ENCODE measurements at places on chromosomes 7 and 10. TPM values are rescaled to one million over a fixed set of nuclear protein-coding genes. Genes with fewer than 3 reads are reported as not detected.

DNA sequence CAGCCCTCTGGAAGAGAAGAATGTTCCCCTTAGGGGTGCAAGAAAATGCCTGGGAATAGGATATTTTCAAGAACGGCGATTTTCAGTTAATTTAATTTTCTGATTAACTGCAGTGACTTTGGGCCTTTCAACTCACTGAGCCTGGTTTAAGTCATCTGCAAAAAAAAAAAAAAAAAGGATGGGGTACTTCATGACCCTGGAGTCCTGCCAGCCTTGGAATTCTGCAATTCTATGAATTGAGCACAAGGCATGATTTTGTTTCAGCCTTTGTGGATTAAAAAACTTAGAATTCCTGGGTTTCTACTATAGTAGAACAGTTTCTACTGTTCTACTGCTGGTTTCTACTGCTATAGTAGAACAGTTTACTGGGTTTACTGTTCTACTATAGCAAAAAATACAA is 58.3 kb upstream of the CALD1 start:
- H3K4me1 ChIP-seq = peaks cover 8% of the 10 kb centered on the region
- no peak overlapping the region for H3K4me3 ChIP-seq
- no peaks in the 10 kb centered on the region for H3K36me3 ChIP-seq
- no peak overlapping the region for H3K27ac ChIP-seq
- H3K27me3 ChIP-seq = no peaks in the 10 kb centered on the region
- no peak for DNase-seq

GRCh38 chr7:151429560-151430331 is 10.2 kb downstream of the CRYGN start:
- H3K27ac ChIP-seq = peak overlapping the region; percentile 61
- no peak for DNase-seq
- no peaks in the 10 kb centered on the region for H3K27me3 ChIP-seq
- H3K36me3 ChIP-seq = no peaks in the 10 kb centered on the region
- H3K4me1 ChIP-seq = peaks cover 45% of the 10 kb centered on the region

- peak within 1 kb of the TSS; percentile 84 for H3K4me3 ChIP-seq
- H3K27ac ChIP-seq = peak within 1 kb of the TSS; percentile 96
- no peaks in the 10 kb centered on the region for H3K36me3 ChIP-seq
These were observed at the start of gene CASD1 for GRCh38 chr7:94509264-94509886. CASD1 (plus strand) TSS chr7:94509809; CDS start chr7:94510085, 276 bp downstream.

- H3K27ac ChIP-seq = no peak overlapping the region
- no peak for DNase-seq
- no peaks in the 10 kb centered on the region for H3K4me1 ChIP-seq
- peaks cover 29% of the 10 kb centered on the region for H3K36me3 ChIP-seq
These were observed 38.8 kb downstream of the SND1 start for GRCh38 chr7:127690806-127691205.

GRCh38 chr10:43260117-43260761 is 6.6 kb downstream of the RASGEF1A start:
- no peak overlapping the region for H3K27ac ChIP-seq
- H3K4me1 ChIP-seq = peaks cover 26% of the 10 kb centered on the region
- DNase-seq = no peak
- H3K4me3 ChIP-seq = no peak overlapping the region
- H3K27me3 ChIP-seq = peaks cover under 1% of the 10 kb centered on the region
- no peaks in the 10 kb centered on the region for H3K36me3 ChIP-seq

DNA sequence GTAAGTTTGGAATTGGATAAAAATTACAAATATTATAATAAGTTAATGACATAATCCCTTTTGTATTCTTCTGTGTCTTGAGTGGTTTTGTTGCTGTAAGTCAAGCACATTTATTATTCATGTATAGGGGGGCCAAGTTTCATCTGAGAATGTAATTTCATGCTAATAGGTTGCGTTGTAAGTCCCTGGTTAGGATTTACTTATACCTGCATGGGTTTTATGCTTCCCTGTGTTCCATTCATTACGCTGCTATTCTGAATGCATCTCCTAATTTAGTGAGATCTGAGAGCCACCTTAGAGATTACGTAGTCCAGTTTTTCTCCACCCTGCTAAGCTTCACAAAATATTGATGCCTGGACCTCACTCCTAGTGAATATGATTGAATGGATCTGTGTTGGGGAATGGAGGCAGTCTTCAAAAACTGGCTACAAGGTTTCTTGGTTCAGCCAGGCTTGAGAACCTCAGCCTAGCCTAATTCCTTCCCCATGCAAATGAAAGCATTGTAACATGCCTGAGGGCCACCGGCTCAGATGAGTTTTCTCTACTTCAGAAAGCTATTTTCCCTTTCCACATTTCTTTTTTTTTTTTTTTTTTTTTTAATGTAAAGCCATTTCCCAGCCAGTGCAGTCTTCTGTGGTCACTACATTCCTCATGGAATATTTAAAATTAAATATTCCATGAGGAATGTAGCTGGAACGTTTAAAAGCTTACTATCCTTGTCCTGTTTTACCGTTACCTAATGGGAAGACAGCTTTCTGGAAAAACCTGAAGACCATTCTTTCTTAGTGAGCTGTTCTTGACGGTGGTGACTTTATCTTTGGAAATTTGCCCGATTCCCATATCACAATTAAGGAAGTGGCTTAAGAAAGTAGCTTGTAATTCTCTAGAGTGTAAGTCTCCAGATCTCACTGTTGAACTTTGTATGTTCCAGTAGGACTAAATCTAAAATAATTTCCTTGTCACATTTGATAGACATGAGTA is 16.0 kb downstream of the PAPSS2 start:
- H3K36me3 ChIP-seq = no peaks in the 10 kb centered on the region
- no peak overlapping the region for H3K4me3 ChIP-seq
- no peak for DNase-seq
- H3K27ac ChIP-seq = no peak overlapping the region
- H3K27me3 ChIP-seq = no peaks in the 10 kb centered on the region

DNA sequence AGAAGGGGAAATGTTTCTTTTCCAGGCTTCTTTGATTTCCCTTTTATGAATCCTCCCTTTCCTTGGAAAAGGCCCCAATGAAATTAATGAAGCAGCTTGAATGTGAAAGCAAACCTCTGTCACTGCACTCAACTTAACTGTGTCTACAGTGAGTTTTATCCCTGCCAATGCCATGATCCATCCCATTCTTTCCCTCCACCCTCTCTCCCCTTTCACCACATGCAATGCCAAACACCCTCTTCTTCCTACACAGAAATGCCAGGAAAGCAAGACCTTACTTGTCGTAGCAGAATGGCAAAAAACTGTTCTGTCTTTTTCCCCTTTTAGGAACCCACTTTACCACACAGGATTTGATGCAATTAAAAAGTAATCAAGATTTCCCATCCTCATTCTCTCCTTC is 47.3 kb upstream of the TRIL start:
- no peak overlapping the region for H3K4me3 ChIP-seq
- no peaks in the 10 kb centered on the region for H3K36me3 ChIP-seq
- H3K27me3 ChIP-seq = no peaks in the 10 kb centered on the region

- H3K27ac ChIP-seq = no peak overlapping the region
- H3K4me3 ChIP-seq = no peak overlapping the region
- no peak for DNase-seq
- no peaks in the 10 kb centered on the region for H3K27me3 ChIP-seq
These were observed 317.5 kb downstream of the DNAJB6 start for GRCh38 chr7:157654350-157654749.

DNA sequence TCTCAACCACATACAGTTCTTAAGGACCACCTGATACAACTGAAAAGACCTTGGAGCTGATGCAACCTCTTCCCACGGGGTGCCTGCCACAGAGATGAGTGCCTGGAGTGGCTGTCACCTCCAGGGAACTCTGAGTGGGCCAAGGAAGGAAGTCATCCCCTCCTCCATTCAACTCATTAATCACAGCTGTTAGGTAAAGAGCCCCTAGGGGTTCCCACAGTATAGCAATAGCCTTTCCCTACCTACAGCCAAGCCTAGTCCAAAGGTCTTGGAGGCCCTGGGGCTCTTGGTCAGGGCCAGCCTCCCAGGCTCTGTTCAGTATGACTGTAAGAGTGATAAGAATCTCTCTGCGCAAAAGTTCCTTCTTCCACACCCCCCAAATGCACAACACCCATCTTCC is 70.4 kb upstream of the NFE2L3 start:
- no peaks in the 10 kb centered on the region for H3K36me3 ChIP-seq
- H3K27ac ChIP-seq = no peak overlapping the region
- no peak for DNase-seq
- H3K27me3 ChIP-seq = no peaks in the 10 kb centered on the region
- H3K4me3 ChIP-seq = no peak overlapping the region

DNA sequence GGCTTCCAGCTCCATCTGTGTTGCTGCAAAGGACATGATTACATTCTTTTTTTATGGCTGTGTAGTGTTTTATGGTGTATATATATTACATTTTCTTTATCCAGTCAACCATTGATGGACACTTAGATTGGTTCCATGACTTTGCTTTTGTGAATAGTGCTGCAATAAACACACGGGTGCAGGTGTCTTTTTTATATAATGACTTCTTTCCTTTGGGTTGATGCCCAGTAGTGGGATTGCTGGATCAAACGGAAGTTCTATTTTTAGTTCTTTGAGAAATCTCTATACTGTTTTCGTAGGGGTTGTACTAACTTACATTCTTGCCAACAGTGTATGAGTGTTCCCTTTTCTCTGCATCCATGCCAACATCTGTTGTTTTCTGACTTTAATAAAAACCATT is 189.7 kb downstream of the ACTR3B start:
- no peak for DNase-seq
- no peak overlapping the region for H3K4me3 ChIP-seq
- H3K27ac ChIP-seq = no peak overlapping the region
- H3K4me1 ChIP-seq = no peaks in the 10 kb centered on the region

DNA sequence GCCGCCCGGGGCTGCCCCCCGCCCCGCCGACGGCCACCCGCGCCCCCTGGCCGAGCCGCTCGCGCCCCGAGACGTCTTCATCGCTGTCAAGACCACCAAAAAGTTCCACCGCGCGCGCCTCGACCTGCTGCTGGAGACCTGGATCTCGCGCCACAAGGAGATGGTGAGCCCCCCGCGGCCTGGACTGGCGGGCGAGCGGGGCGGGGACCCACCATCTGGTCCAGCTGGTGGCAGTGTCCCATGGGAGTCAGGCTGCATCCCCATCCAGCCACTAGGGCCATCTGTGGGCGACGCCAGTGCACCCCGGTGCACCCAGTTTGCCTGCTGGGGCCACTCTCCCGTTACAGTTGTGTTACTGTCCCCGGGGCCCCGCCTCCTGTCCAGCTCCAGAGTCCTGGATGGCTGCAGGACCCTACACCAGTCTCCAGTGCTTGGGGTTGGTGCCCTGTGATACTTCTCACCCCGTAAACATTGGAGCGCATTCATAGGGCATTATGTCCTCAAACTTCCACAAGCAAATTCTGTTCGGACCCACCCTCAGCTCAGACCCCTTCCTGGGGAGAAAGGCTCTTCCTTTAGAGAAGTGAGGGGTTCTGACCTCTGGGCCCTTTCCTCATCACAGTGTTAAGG is 672 bp downstream of the LFNG start:
- H3K36me3 ChIP-seq = peaks cover 3% of the 10 kb centered on the region
- H3K27ac ChIP-seq = peak overlapping the region; percentile 96
- H3K27me3 ChIP-seq = no peaks in the 10 kb centered on the region
- peak overlapping the region; percentile 71 for H3K4me3 ChIP-seq

DNA sequence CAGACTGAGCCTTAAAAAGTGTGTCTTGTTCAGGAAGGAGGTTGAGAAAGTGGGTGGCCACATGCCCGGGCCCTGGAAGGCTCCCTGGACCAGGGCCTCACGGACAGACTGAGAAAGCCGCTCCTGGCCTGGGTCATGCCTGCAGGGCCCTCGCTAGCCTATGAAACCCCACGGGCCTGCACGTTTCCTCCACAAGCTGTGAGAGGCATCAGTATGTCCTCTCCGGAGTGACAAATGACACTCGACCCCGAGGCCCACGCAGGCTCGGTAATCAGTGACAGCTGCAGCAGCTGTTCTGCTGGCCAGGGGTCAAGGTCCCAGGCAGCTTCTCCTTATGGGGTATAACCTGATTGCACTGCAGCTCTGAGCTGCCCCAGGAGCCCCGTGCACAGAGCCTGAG is 47.6 kb downstream of the ASB13 start:
- no peak overlapping the region for H3K27ac ChIP-seq
- peak; percentile 59 for DNase-seq
- no peaks in the 10 kb centered on the region for H3K36me3 ChIP-seq

GRCh38 chr10:18949391-18949790 is 99.2 kb upstream of the MALRD1 start:
- DNase-seq = no peak
- H3K27ac ChIP-seq = peak overlapping the region; percentile 10
- H3K36me3 ChIP-seq = no peaks in the 10 kb centered on the region
- no peak overlapping the region for H3K4me3 ChIP-seq

The CDHR1 gene
- 0.31 TPM for total RNA-seq

The RAPGEF5 gene
- total RNA-seq = 72.9 TPM

The PPP1R3A gene
- total RNA-seq = not detected

The GJD4 gene
- not detected for total RNA-seq

The RSPH10B2 gene
- total RNA-seq = 2.9 TPM

The SPDYE9 gene
- total RNA-seq = not detected

The AGR3 gene
- total RNA-seq = 38.0 TPM

The ELFN1 gene
- total RNA-seq = not detected

The CUBN gene
- 7.5 TPM for total RNA-seq
